Activated CD4-positive, alpha-beta T cell treated with anti-CD3 and anti-CD28 coated beads, Interleukin-2, amount 50 U/mL, for 16 hours (primary cell): ENCODE measurements at places on chromosomes 7 and 10.

DNA sequence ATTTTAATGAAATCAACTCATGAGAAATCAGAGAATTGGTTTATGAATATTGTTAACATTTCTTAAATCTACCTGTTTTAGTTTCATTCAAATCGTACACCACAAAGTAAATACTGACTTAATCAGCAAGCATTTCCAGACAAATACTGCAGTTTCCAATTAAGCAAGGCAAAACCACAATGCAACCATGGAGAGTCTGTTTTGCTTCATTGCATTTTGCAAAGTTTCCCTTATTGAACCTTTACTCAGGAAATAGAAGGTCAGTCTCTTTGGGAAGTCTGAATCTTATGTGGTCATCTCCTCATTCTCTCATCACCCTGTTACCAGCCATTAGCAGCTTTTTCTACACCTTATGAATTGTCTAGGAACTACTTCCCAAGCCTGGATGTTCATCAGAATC lies 400.5 kb downstream of the IPMK start:
- no peak for DNase-seq

GRCh38 chr7:13872709-13873108 lies 116.8 kb downstream of the ETV1 start:
- DNase-seq, result no peak

- peak; percentile 19 for DNase-seq
These were observed 631 bp downstream of the POR start for GRCh38 chr7:75915416-75916156.

DNA sequence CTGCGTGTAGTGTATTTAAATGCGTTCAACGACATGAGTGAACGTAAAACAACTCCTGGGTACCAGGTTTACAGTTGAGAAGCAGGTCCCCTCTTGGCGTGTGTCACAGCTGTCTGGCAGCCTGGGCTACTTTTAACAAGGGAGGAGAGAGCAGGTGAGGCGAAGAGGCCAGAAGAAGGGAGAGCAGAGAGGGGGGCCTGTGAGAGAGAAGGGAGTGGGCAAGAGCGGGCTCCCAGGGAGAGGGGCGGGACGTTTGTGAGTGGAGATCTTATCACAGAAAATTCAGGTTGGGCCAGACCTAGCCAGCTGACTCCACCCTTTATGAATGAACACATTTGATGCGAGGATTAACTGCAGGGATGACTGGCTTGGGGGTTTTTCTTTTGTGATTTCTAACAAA lies 154.0 kb downstream of the CAMK1D start:
- no peak for DNase-seq

DNA sequence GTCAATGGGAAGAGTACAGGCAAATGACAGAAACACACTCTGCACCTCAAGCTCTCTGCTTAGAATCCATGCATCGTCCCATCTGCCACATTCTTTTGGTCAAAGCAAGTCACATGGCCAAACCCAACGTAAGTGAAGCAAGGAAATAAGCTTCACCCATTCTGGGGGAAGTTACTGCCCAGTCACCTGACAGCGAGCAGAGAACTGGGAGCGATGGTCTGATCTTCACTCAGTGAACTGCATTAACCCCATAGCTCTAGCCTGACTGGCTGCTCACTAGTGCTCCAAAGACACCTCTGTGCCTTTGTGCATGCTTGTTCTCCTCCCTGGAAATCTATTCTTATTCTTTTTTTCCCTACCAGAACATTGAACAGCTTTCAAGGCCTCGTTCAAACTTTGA lies 89.9 kb downstream of the APBB1IP start:
- DNase-seq, result no peak

DNA sequence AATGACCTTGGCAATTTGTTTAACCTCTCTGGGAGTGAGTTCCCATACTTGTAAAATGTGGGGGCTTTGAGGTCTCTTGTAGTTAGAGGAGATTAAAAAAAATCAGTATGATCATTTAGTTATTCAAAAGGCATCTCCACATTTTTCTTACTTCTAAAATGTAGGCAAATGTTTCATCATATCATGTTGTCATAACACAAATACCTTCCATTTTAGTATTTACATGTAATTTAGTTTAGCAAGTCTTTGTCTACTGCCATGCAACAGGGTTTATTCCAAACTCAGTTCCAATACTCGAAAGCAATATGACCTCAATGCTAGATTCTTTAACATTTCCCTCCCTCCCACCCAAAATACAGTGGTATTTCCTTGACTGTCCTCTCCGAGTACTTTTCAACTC lies 262.8 kb upstream of the IMMP2L start:
- DNase-seq, result no peak

- no peak for DNase-seq
These were observed 1.0 kb downstream of the PRR15 start for GRCh38 chr7:29564496-29565223.

- no peak for DNase-seq
These were observed 907.8 kb downstream of the GATA3 start for GRCh38 chr10:8962249-8962648.

DNA sequence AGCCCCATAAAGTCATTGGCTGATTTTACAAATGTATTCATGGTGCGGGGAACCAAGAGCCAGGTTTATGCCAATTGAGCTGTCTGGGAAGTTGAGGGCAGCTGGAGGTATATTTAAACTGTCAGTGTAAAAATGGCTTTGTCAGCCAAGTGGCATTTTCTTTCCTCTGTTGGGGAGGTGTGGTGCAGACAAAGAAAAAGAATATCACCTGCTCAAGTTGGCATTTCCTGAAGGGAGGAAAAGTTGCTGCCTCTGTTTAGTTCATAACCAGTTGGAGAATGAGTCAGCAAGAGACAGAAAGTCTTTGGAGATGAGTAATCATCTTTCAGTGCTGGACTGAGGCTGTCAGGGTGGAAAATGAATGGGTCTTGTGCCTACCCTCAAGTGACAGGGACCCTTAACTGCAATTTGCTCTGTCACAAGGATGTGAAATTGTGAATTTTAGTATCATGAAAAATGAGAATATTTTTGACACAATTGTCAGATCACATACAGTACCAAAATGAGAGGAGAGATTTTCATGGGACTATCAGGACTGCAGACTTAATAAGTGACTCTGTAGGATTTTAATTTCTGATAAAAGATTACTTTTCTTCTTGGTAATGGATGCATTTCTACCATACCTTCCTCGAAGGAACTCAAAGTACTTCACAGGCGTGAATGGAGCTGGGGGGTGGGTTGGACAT lies 137.3 kb downstream of the ANLN start:
- DNase-seq, result peak; percentile 91

- DNase-seq, result no peak
These were observed 98.1 kb upstream of the STK17A start for GRCh38 chr7:43484678-43485395.

DNA sequence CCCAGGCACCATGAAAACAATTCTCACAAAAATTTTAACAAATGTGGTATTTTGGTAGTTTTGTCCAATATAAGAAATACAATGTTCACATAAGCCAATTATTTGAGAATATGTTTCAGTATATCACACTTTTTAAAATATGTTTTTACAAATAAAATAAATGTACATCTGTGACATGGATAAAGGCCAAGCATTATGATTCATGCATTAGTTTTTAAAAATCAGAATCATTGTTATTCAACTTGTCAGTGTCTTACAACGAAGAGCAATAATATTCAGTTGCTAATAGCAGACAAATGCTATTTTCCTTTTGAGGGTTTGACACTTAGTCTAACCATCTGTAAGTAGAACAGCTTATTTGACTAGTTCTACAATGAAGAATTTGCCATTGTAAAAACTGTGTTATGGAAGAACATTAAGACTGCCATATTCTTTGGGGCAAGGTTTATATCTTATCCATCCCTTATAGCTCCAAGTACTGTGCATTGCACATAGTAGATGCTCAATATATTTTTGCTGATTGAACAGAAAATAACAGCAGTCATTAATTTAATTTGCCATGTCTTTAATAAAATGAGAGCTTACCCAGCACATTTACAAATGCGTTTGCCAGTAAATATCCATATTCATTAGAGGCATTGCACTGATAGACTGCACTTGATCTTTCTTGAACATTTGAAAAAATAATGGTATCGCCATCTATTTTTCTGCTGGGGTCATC lies 67.4 kb upstream of the LAMB4 start:
- no peak for DNase-seq

GRCh38 chr7:28410628-28411531 lies 1.4 kb upstream of the CREB5 start:
- DNase-seq, result peak; percentile 19

DNA sequence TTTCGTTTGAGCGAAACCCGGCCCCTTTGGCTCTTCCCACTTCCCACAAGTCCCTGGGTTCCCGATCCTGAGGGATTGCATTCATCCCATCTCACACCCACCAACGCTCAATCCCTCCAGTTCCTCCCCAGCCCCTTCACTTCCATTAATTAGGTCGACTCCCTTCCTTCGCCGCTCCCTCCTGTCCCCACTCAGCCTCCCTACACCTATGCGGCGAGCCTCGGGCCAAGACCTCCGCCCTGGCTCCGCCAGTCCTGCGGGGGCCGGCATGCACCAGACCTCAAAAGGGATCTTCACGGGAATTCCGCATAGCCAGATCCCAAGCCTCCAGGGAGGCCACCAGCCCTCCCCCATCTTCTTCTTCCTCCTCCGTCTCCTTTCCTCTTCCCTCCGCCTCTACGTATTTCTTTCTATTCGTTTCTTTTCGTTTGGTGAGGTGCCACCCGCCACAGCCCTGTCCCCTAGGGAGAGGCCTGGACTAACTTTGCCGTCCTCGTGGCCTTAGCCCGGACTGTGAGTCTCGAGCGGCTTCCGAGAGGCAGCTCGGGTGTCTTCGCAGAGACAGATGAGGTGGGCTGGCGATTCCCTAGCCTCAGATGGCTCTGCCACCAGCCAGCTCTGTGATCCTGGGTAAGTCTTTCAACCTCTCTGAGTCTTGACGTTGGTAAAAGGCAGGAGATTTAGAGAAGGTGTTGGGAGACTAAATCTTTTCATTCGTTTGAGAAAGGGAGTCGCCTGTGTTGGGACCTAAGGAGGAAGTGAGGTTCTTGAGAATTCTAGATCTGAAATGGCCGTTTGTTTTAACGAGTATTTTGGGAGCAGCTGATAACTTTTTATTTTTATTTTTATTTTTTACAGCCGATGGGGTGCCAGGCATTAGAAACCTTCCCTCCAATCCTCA lies 8.1 kb upstream of the LBX1 start:
- DNase-seq, result no peak

- no peak for DNase-seq
These were observed 68.1 kb downstream of the BMPER start for GRCh38 chr7:33973231-33974015.

- peak; percentile 15 for DNase-seq
These were observed 87.3 kb upstream of the TES start for GRCh38 chr7:116122972-116123595.

DNA sequence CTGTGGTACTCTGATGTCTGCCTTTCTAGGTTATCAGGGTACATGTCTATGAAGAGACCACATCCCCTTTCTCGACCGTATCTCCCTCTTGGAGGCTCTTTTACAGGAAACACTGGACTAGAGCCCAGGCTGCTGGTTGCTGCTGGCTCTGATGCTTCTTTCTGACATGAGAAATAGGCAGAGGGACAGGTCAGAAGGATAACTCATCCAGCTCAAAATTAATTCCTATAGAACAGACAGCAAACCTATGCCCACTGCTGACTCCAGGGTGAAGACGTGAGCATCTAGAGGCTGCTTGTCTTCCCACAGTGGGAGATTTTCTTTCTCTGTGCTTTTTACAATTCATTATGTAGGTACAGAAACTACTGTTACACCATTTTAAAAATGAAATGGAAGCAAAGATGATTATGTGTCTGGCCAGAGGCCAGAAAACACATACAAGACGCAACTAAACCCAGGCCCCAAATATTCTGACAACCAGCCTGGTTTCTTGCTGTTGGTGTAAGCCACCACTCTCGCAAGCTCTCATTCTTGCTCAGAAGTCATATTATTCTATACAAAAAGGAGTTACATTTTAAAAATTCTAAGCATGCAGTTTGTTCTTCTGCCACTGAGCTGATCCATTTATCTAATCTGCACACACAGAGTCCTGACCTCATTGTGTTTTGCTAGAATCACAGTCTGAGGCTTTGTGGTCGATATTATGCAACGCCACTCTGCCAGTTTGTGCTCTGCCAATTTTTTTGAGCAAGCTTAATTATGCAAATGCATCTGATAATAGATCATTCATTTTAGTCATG lies 424.3 kb downstream of the KIF20B start:
- no peak for DNase-seq

GRCh38 chr7:8278183-8278582 lies 16.2 kb upstream of the ICA1 start:
- no peak for DNase-seq

- DNase-seq, result no peak
These were observed 194.4 kb upstream of the TCF7L2 start for GRCh38 chr10:112755446-112756234.

DNA sequence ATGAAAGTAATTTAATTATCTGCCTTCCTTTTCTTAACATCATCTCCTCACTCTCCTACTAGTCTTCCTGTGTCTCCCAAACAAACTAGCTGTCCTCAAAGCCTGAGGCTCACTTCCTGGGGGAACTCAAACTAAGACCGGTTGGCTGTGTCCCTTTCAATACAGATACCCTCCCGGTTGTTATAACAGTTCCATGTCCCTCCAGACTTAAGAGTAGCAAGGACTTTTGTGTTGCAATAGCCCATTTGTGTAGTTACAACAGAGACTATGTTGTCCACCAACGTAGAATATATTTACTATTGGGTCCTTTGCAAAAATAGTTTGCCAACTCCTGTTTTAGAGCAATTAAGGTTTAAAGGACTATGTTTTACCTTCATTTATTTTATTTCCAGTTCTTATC lies 8.6 kb upstream of the TARP start:
- no peak for DNase-seq

- no peak for DNase-seq
These were observed 1.2 kb downstream of the SORCS1 start for GRCh38 chr10:107163076-107163855.

DNA sequence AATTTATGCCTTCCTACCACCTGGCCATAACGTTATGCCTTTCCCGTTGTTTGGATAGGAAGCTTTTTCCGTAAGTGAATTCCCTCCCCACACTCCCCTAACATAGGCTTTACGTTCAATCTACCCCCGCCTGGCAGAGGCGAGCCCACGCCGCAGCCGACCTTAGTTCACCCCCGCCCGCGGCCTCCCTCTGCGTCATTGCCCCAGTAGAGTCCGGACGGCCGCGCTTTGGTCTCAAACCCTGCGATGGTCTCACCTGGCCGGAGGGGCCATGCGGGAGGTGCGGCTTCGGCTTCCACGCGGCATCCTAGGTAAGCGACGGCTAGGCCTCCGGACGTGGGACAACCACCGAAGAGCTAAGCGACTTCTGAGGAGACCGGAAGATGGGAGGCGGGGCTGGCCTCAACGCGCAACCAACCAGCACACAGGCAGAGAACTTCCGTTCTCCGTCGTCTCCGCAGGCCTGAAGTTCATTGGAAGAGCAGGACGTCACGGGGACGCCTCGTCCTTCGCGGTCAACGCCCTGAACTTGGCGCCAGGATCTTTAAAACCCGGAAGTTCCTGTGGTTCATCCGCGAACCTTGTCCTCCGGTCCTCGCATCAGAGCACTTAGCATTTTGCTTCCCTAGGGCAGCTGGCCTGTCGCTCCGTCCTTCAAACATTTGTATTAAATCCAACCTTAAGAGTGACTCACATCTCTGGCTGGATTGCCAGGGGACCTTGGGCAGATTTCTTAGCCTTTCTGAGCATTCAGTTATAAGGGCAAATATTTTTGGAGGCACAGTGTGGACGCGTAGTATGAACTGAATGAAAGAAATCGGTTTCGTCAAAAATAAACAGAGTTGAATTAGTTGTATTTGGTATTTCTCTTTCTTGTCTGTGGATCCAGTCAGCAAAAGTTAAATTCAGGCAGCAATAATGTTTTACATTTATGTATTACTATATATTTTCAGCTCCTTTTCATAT lies at the start of gene CHCHD2:
TSS of gene CHCHD2 (minus strand) at position 369 of the 966 bp plus-strand sequence. CDS start at position 306, 63 bp downstream.
- peak; percentile 98 for DNase-seq

- DNase-seq, result no peak
These were observed 2.8 kb downstream of the ZNF22 start for GRCh38 chr10:45003432-45004000.

- DNase-seq, result no peak
These were observed 329.5 kb downstream of the CRPPA start for GRCh38 chr7:16091701-16092310.
